ENCODE measurements at places on chromosomes 7 and 10. TPM values are rescaled to one million over a fixed set of nuclear protein-coding genes. Genes with fewer than 3 reads are reported as not detected.

- DNase-seq, result no peak
Measured at GRCh38 chr7:47896809-47897423, 51.4 kb downstream of the PKD1L1 start.

Gene ACSM6
- not detected for total RNA-seq

Gene CISD1
- 17.8 TPM for total RNA-seq

DNA sequence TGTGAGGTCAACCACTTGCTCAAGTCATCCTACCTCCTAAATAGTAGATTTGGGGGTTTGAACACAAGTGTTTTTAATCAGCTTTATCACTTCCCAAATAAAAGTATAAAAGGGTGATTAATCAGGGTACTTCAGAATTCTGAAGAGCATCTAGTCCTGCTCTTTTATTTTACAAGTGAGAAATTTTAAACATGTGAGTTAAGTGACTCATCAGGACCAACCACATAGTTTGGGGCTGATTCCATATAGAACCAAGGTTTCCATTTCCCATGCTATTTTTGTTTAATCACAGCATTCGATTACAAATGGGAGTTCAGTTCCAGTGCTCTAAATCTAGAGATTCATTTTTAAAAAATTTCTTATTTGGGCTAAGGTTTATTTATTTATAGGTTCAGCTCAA is 113.4 kb downstream of the GPR158 start:
- no peak for DNase-seq

- no peak for DNase-seq
Measured at GRCh38 chr7:137342828-137343261, 688 bp downstream of the PTN start.

- DNase-seq, result peak; percentile 82
Measured at GRCh38 chr7:101085162-101085964, at the start of gene TRIM56. Gene TRIM56 (plus strand): TSS chr7:101085481. CDS start chr7:101087313, 1,832 bp downstream.

- DNase-seq, result no peak
Measured at GRCh38 chr7:37467002-37467401, 18.3 kb upstream of the ELMO1 start.

DNA sequence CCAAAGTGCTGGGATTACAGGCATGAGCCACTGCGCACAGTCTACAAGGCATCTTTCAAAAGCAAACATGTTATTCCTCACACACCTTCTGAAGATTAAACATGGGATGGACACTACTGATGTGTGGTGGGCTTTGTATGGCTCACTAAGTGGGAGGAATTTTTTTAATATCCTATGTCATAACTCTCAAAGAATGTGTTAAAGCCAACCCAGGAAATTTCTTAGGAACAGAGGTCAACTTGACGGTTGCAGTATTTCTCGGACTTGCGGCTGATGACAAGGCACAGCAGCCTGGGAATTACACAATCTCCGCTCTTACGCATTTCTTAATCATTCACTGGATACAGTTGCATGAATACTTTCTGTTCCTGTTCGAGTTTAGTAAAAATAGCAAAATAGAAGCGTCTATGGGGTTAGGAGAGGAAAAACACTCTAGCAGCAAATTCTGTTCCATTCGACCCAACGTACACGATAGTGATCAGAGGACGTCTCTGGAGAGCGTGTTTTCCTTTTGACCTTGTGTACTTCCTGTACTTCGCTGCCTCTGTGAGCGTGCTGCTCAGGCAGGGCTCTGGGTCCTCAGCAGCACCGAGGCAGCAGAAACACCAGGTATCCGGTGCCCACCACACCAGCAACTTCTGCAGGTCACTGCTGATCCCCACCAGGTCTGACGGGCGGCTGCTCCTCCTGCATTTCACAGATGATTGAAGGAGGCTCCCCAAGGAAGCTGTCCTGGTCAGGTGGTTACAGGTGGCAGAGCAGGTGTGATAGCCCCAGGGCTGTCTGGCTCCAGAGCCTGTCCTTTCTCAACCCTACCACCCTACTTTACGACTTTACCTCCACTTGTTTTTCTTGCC is 26.4 kb upstream of the SRGN start:
- peak; percentile 99 for DNase-seq

DNA sequence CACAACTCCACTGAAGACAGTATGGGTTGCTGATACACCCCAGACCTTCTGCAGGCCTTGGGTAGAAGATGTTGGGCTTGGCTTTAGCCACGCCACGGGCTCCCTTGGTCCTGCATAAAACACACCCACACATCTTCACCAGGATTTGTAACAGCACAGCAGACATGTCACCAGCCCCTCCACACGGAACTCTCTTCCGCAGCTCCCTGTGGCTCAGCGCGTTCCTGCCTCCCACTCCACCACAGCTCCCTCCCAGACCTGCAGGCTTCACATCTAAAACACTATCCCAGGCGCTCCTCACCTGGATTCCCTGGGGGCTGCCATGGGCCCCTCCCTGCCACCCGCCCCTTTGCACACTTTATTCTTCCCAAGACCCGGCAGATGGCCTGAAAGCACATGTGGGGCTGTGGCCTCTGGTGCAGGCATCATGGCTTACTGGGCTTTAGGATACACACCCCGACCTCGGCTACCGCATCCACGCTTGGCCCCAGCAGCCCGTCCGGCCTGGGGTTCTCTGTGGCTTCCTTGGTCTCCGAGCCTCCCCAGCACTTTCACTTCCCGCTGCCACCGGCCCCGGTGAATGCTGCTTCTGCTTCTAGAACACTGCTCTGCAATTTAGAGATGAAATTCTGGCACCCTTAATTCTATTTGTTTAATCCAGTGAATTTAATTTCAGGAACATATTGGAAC is 432.9 kb downstream of the DNAJB6 start:
- no peak for DNase-seq

- DNase-seq, result peak; percentile 54
Measured at GRCh38 chr7:151743481-151743983, 133.4 kb downstream of the PRKAG2 start.

GRCh38 chr7:37759526-37759925 is 76.0 kb downstream of the GPR141 start:
- no peak for DNase-seq
